ENCODE measurements at places on chromosomes 3 and 15.
A peak's percentile ranks its signal among the peaks of the same experiment; 100 is the strongest.

- no peak for DNase-seq
Measured at GRCh38 chr15:72199205-72199515, 1.6 kb upstream of the GRAMD2A start.

DNA sequence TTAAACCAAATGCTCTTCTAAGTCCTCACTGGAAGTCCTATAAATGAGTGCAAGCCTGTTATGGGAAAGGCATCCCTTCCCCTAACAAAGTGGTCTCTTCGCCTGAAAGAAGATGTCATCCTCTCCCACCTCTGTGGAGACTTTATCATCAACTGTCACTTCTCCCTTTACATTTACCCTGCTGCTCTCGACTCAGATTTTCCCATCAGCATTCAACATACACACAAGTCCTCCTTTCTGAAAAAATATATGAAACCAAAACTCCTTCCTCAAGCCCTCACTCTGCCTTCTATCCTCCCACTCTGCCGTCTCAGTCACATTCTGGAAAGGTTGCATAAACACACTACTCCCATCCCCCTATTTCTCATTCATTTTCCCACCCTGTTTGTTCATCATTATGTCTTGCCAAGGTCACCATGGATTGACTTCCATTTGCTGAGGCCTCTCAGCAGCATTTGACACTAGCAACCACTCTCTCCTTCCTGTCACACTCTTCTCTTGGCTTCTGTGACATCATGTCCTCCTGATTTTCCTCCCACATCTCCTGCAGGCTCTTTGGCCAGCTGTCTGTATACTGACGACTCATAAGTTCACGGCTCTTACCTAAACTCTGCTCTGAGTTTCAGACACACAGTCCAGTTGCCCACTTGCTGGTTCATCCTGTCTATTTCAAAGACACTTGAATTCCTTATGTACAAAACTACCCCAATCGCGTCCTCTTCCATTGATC lies 70.3 kb upstream of the SMAD3 start:
- peak; percentile 30 for DNase-seq

GRCh38 chr3:193784822-193785221 lies 191.8 kb downstream of the OPA1 start:
- no peak for DNase-seq

DNA sequence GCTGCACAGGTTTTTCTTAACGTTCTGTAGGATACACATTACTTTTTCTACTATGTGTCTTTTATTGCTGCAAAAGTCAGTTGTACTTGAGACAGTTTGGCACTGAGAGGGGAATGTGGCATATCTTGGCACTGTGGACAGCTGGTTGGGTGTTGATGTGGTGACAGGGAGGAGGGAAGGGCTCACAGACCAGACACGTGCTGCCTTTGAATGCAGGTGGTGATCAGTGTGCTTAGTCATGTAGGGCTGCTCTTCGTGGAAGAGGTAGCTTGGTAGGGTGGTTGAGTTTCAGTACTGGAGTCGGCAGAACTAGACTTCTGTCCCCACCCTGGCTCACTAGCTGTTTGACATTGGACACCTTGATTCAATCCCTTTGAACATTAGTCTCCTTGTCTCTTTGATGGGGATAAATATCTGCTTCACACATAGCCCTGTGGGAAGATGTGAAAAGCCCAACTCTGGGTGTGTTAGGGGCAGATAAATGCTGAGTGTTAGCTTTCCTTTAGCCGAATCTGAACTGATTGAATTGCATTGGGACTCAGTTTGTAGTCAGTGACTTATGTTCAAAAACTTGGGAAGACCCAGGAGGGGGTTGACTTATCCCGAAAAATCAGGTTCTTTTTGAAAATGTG lies 108.4 kb downstream of the PTPRG start:
- DNase-seq, result peak; percentile 67

DNA sequence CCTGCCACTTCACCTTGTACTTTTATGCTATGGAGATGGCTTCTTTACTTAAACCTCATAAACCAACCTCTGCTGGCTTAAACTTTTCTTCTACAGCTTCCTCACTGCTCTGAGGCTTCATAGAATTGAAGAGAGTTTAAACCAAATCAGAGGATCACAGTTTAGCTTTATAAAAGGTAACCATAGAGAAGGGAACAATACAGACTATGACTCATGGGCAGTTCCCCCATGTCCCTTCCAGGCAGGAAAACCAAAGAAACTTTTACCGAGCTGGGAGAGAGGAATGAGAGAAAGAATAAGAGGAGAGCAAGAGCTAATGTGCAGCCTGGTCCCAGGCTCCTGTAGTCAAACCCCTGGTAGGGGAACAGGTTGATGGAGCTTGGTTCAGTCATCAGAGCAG lies 53.9 kb upstream of the NEDD4 start:
- DNase-seq, result peak; percentile 76

Data from bronchial epithelial cell (primary cell).